Lower lobe of right lung (tissue), 2 donors: ENCODE measurements at places on chromosomes 13 and 19.
A peak's percentile ranks its signal among the peaks of the same experiment; 100 is the strongest.

- no peaks in the 10 kb centered on the region for H3K36me3 ChIP-seq
- DNase-seq: no peak
These were observed 159.0 kb downstream of the USP12 start for GRCh38 chr13:27012482-27013197.

DNA sequence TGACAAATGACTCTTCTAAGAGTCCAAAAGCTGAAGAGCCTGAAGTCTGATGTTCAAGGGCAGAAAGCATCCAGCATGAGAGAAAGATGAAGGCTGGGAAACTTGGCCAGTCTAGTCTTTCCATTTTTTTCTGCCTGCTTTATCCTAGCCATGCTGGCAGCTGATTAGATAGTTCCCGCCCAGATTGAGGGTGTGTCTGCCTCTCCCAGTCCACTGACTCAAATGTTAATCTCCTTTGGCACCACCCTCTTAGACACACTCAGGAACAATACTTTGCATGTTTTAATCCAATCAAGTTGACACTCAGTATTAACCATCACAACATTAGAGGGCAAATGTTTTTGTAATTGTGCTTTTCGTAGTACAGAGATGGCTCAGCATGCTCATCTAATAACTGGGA is 267.5 kb upstream of the KLHL1 start:
- no peak overlapping the region for H3K4me3 ChIP-seq
- H3K27ac ChIP-seq: no peak overlapping the region
- DNase-seq: no peak
- no peaks in the 10 kb centered on the region for H3K4me1 ChIP-seq
- H3K27me3 ChIP-seq: no peaks in the 10 kb centered on the region

- no peaks in the 10 kb centered on the region for H3K36me3 ChIP-seq
- DNase-seq: no peak
- no peak overlapping the region for H3K4me3 ChIP-seq
- H3K27me3 ChIP-seq: no peaks in the 10 kb centered on the region
- no peak overlapping the region for H3K27ac ChIP-seq
- H3K4me1 ChIP-seq: peaks cover 1% of the 10 kb centered on the region
These were observed 62.7 kb downstream of the F2RL3 start for GRCh38 chr19:16951529-16951928.

- H3K27me3 ChIP-seq: no peaks in the 10 kb centered on the region
- peak overlapping the region; percentile 78 for H3K4me3 ChIP-seq
- H3K27ac ChIP-seq: peak overlapping the region; percentile 90
- H3K4me1 ChIP-seq: peaks cover 43% of the 10 kb centered on the region
- DNase-seq: peak; percentile 47
These were observed 686 bp downstream of the LENG8 start for GRCh38 chr19:54449701-54450069.

- no peaks in the 10 kb centered on the region for H3K27me3 ChIP-seq
- H3K4me3 ChIP-seq: no peak overlapping the region
- H3K36me3 ChIP-seq: no peaks in the 10 kb centered on the region
- no peak for DNase-seq
These were observed 266.7 kb downstream of the FOXO1 start for GRCh38 chr13:40399756-40400155.

GRCh38 chr19:39397360-39398296 is 6.5 kb downstream of the MED29 start:
- peak overlapping the region; percentile 28 for H3K4me3 ChIP-seq
- peaks cover 46% of the 10 kb centered on the region for H3K36me3 ChIP-seq
- peaks cover 47% of the 10 kb centered on the region for H3K4me1 ChIP-seq
- DNase-seq: peak; percentile 94

DNA sequence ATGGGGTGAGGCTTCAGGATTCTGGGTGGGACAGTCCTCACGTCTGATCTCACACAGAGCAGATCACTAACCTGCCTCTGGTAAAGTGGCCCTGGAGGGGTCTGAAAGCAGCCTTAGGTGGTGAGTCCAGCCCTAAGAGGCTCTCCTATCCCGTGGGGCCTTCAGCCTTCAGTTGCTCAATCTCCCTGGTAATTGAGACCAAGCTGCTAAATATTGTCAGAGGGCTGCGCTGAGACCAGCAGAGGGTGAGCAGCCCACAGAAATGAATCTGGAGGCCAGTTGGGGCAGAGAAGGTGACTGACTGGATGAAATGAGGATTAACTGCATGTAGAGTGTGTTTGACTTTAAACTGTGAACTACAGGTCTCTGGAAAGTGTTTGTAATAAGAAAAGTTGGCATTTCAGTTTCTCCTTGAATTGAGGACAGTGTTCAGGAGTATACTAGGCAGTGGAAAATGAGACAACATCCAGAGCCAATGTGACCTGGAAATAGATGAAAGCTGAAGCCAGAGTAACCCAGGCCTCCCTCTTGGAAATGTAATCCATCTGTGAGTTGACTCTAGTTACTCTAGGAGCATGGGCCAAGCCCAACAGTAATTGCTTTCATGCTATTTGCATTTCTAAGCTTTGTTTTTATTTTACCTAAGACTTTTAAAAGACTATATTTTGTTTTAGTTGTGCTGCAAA is 14.3 kb upstream of the HSPH1 start:
- no peaks in the 10 kb centered on the region for H3K36me3 ChIP-seq
- H3K27me3 ChIP-seq: no peaks in the 10 kb centered on the region
- no peak overlapping the region for H3K4me3 ChIP-seq
- no peaks in the 10 kb centered on the region for H3K4me1 ChIP-seq
- DNase-seq: no peak
